ENCODE measurements at places on chromosomes 11 and 22.

DNA sequence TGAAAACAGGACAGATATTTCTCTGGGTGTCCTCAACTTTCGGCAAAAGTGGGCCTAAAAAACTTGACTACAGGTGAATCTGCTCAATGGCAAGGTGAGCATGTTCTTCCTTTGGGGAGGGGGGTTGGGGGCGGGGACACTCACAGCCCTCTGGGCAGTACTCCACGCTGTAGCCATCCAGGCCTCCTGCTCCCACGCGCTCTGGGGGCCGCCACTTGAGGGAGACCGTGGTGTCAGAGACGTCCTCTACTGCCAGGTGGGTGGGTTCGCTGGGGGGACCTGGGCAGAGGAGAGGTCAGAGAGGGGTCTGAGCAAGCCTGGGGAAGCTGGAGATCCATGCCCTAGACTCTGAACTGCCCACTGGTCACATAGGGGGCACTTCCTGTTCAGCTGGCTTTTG is 16.8 kb downstream of the MYBPC3 start:
- no peak for DNase-seq

DNA sequence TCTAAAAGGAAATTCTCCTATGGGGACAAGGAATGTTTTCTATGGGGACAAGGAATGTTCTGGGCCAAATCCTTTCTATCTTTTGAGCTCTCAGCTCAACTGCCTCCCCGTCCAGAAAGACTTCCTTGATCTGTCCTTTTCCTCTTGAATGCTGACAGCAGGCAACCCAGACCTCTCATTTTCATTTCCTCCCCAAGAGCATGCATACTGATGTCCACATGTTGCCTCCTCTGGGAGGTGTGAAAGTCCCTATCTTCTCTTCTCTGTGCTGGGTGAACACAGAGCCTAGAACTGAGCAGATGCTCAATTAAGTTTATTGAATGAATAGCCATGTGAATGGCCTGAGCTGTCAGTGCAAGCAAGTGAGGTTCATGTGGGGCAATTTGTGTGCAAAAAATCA is 331.9 kb upstream of the NARS2 start:
- DNase-seq: no peak

- DNase-seq: peak; percentile 51
These were observed 1.1 kb downstream of the EIF4G2 start for GRCh38 chr11:10807493-10808234.

GRCh38 chr22:17077255-17077654 is 7.5 kb upstream of the IL17RA start:
- DNase-seq: peak; percentile 64

DNA sequence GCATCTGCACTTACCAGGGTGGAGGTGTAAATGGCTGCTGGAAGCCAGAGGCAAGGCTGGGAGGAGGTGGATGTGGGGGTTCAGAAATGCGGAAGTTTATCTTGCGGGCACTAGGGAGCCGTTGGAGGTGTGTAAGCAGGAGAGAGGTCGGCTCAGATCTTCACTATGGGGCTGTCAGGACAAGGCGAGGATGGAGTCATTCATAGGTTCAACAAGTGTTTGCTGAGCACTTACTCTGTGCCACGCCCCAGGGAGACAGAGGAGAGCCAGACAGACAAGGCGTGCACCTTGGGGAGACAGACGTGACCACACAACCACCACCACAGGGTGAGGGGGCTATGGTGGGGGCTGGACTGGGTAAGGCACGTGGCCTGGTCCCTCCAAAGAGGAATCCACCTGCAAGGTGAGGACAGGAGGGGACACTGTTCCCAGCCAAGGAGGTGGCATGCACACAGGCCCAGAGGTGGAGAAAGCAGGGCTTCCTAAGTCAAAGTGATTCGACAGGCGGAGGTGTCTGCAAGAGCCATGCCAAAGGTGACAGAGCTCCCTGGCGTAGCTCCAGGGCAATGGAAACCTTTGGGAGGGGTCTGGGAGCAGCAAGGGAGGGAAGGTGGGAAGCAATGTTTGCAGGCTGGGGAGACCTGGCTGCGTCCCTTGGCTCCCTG is 30.8 kb upstream of the TCF20 start:
- no peak for DNase-seq

DNA sequence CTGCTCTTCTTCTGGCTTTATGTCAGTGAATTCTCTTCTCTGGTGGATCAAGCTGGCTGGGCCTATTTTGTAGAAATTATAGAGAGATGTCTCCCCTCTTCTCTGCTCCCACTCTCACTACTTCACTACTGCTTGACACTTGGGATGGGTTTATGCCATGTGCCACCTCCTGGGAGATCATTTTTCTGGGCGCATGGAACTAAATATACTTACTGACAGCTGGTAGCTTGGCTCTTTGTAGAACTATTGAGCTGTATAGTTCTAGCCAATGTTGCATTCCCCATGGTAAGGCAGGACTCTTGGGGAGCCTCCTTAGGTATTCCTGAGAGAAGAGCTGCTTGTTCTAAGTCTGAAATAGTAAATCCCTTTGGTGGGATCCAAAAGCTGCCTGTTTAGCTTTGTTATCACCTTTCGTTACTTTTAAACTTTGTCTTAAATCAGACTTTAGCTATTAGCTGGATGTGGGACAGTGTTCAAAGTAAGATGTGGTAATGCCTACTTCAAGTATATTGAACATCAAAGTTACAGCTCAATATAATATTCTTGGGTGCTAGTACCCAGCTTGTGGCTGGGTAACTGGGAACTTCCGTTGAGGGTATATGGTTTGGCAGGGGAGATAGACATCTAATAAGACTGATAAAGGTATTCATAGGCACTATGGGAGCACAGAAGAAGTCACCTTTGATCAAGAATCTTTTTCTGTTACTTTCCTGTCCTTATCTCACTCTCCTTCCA is 87.5 kb upstream of the RRM1 start:
- no peak for DNase-seq

- no peak for DNase-seq
These were observed 14.5 kb upstream of the GAB2 start for GRCh38 chr11:78432058-78432515.

GRCh38 chr11:131499199-131499598 is 128.8 kb downstream of the NTM start:
- no peak for DNase-seq

DNA sequence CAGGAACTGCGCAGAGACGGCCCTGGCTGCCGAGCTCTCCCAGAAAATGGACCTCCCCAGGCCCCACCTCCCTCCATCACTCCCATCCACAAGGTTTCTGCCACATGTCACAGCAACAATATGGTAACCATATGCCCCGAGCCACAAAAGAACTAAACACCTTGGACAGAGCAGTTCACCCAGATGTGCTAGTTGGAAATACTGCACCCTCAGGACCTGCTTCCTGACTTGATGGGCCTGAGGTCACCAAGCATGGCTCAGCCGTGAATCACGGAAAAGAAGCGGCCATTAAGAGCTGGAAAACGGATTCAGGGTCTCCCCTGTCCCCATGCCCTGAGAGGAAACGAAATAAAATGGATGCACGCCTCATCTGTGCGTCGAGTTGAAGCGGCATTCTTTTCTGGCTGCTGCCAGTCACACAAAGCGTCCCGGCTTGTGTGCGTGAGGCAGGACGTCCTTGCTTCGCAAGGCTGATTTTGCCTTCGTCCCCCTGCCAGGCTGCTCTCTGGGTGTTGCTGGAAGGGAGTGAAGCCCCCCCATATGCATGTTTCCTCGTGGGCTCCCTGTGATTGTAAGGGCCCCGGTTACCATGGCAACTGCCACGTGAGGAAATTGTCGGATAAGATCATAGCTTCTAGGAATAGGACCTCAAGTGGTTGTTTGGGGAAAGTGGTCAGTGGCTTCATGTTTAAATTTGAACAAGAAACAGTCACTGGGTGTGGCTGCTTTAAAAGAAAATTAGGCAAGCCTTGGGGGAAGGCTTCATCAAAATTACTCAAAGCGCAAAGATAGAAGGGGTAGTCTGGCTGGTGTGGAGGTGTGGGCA is 51.7 kb downstream of the FLI1 start:
- DNase-seq: peak; percentile 3

DNA sequence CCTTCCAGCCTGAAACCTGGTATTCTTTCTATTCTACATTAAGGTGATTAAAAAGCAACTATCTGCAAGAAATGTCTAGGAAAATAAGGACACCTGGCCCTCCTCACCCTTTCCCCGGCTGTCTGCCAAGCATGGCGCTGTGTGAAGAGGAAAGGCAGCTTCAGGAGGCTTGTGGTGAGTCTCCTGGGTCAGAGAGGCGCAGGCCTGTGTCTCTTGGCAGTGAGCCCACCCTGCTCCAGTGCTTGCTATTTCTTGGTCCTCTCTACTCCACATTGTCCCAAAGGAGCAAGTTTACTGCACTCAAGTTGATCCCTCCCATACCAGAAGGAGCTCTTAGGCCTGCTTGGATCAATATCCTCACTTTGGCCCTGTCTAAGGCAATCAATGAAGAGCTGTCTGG is 520.7 kb upstream of the B3GAT1 start:
- peak; percentile 17 for DNase-seq

GRCh38 chr11:129620237-129621104 is 195.2 kb upstream of the TMEM45B start:
- DNase-seq: peak; percentile 24

DNA sequence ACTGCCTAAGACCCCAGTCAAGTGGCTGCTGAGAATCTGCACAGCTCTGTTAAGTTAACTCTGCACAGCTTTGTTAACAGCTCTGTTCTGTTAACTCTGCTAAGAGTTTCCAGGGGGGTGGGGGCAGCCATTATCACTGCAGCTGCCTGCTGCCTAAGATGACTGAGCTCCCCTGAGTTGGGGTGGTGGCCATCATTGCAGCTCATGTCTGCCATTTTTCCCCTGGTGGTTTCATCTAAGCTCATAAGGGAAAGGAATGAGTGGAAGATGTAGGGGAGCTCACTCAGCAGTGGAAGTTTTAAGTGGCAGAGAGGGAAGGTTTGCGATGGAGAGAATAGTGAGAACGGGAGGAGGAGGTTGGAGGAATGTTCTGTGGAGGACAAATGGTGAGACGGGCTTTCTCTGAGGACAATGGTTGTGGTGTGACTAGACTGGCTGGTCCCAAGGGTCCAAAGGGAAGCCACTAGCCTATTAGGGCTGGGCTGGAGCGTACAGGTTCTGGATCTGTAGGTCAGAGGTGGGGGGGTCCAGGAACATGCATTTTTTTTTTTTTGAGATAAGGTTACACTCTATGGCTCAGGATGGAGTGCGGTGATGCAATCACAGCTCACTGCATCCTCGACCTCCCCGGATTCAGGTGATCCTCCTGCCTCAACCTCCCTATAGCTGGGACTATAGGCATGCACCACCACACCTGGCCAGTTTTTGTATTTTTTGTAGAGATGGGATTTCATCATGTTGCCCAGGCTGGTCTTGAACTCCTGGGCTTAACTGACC is 13.5 kb upstream of the PLET1 start:
- DNase-seq: no peak

- DNase-seq: peak; percentile 91
These were observed 14.6 kb upstream of the TEF start for GRCh38 chr22:41367039-41367679.

GRCh38 chr11:40338062-40338461 is 1121.4 kb downstream of the LRRC4C start:
- no peak for DNase-seq

- peak; percentile 95 for DNase-seq
These were observed 24.7 kb downstream of the PACSIN2 start for GRCh38 chr22:42990131-42990838.

DNA sequence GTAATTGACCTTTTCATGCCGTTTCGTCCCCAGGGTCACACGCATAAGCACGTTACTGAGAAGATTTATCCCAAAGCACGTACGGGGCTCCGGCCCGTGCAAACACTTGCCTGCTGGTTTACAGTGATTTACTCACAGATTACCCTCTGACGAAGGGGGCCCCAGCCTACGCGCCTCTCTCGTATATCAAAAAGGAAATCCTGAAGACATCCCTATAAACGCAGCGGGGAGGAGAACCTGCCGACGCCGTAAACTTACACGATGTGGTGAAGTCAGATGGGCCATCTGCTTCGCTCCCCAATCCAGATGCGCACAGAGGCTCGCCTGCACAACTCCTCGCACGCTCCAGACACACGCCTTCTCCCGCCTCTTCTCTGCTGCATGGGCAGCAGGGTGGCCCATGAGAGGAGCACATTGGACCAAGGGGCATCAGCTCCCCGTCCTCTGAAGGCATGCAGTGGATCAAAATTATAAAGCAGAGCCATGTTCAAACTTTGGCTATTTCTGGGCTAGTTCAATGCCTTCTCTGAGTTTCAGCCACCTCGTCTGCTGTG is 123.6 kb downstream of the MN1 start:
- no peak for DNase-seq

DNA sequence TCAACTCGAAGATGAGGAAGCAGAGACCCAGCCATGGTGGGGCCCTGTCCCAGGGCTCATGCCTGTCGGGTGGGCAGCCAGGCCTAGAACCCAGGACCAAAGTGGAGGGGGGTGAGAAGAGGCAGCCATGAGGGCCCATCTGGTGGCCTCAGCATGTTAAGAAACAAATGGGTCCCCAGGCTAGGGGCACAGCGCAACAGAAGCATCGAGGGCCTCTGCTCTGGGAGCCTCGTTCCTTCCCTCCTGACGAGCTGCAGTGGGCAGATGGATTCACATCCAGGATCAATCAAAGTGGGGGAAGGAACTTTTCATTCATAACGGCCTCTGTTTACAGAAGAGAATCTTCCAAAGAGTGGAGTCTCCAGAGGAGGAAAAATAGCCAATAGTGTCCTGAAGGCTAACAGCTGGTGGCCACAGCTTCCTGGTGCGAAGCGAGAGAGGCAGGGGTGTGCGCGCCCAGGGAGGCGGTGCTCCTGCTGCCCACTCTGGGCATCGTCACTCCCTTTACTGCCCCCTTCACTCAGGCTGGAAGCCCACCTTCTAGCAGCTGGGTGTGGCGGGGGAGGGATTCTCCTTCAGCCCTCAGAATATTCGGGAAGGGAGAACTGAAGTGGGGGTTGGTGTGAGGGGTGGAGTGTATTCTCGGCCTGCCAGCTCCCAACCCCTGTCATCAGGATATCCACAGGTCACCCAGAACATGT is 4.3 kb downstream of the CBX7 start:
- no peak for DNase-seq

DNA sequence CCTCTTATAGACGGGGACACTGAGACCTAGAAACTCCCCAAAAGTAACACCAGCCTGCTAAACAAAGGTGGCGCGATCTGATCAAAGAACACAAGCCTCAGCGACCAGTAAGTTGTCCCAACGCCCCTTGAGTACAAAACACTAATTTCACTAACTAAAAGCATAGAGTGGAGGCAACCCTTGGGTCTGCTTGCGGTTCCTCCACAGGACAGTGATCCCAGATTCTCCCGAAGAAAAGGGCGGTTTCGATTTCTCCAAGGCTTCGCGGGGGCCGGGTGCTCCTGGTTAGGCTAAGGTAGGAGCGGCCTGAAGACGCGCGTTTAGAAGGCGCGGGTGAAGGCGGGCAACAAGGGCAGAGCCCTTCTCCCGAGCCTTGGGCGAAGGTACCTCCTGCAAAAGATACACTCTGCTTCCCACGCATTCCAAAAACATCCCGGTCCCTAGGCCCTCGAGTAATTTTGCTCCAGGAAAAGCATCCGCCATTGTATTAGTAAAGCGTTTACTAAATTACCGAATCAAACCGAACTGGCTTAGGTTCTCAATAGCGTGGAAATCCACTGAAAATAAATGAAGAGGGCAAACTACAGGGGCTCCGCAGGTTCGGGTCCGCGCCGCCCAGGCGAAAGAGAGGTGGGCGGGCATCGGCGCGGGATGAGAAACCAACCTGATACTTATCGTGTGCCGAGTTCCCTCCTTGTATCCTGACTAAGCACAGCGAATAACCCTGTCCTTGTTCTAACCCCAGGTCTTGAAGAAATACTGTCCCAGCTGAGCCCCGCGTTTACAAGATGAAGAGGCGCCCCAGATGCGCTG is 2.0 kb downstream of the WT1 start:
- no peak for DNase-seq

GRCh38 chr22:38570779-38571364 is 889 bp upstream of the DMC1 start:
- peak; percentile 80 for DNase-seq

- DNase-seq: no peak
These were observed 89.7 kb downstream of the RRM1 start for GRCh38 chr11:4184163-4184916.

GRCh38 chr11:95734009-95734572 is 55.5 kb downstream of the FAM76B start:
- DNase-seq: no peak
